Stimulated activated CD4-positive, alpha-beta T cell treated with anti-CD3 and anti-CD28 coated beads, Interleukin-1b, Interleukin-23, amount 100 ng/mL, for 24 hours (primary cell): ENCODE measurements at places on chromosomes 3 and 15.

- DNase-seq, result no peak
These were observed 60.4 kb downstream of the TFG start for GRCh38 chr3:100769693-100770092.

DNA sequence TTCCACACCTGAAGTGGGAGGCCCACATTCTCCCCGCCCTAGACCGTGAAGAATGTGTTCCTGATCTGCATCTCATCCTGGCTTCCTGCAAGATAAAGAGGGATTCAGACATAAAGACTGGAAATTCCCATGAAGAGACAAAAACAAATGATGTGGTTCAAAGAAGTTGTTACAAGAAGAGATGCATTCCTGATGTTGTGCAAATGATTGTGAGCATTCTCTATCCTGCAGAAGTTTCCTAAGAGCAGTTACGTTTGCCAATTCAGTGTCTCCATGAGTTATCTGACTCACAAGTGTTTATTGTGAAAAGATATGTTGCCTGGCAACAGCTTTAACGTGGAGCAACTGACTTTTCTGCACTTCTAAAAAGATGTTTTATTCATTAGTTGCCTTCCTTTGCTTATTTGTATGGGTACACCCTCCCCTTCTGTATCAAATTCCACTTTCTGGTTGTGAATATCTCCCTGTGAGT is 107.8 kb downstream of the ZIC4 start:
- no peak for DNase-seq

- DNase-seq, result no peak
These were observed 6.7 kb downstream of the KBTBD13 start for GRCh38 chr15:65083262-65083701.

GRCh38 chr3:194640829-194641228 is 7.6 kb upstream of the TMEM44 start:
- no peak for DNase-seq

GRCh38 chr3:176958560-176958959 is 238.7 kb downstream of the TBL1XR1 start:
- no peak for DNase-seq

- no peak for DNase-seq
These were observed 331.4 kb upstream of the WNT5A start for GRCh38 chr3:55818485-55818884.

DNA sequence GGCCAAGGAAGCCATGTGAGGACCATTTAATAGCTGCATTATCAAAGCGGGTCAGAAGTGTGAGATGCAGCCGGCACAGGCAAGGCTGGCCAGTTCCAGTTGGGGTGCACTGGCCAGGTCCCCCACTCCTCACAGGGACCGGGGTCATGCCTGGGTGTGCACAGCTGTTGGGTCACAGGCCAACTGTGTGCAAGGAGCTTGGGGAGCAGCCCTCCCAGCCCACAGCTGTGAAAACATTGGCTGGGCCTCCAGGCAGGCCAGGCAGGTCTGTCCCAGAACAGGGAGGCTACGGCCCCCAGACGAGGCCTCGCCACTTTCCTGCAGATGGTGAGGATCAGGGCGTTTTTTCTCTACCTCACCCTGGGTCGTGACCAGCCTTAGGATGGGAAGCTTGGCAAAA is 521.0 kb downstream of the NTRK3 start:
- no peak for DNase-seq

DNA sequence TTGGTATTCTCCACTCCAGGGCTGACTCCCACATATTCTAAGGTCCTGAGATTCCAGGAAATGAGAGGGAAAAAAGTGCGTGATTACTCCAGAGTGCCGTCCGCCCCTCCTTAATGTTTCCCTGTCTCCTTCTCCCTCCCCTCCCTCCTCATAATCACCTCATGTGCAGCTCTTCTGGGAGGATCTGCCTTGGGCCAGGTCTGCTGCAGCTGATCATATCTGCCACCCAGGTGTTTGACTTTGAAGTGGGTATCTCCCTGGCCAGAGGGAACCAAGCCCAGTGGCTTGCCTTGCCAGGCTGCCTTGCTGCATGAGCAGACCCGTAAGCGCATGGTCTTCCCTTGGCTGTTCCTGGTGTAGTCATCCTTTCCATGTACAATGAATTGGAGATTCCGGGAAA is 28.1 kb upstream of the LRTM1 start:
- no peak for DNase-seq

DNA sequence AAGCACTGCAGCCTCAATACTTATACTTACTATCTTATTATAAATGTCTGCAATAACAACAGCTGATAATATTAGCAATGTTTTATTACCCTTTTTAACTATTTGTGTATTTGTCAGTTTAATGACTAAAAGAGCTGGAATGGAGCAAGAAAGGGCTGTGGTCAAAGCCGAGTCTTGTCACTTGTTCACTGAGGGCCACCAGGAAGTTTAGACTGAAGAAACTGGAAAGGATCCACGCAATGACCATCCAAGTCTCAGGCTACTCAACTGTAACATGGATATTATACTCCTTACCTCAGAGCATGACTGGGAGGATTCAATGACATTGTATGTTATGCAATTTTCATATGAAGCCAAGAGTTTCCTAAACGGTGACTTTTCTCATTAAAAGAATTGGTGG is 90.4 kb downstream of the TJP1 start:
- DNase-seq, result no peak

DNA sequence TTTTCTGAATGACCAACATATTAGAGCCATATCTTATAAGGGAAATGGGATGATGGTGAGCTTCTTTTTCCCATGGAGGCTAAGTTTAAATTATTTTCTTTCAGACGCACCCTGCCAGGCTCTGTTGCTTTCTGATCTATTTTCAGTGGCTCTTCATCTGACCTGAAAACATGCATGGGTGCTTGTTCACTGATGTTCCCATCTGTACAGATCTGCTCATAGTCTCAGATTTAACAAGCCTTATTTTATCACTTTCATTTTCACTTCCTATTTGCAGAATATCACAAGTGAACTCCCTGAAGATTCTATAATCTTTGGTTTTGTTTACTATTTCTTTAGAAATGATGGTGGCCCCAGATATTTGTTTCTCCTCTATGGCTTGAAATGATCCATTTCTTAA is 31.1 kb upstream of the SUCLG2 start:
- no peak for DNase-seq

GRCh38 chr3:16888785-16889607 is 4.2 kb downstream of the PLCL2 start:
- no peak for DNase-seq

DNA sequence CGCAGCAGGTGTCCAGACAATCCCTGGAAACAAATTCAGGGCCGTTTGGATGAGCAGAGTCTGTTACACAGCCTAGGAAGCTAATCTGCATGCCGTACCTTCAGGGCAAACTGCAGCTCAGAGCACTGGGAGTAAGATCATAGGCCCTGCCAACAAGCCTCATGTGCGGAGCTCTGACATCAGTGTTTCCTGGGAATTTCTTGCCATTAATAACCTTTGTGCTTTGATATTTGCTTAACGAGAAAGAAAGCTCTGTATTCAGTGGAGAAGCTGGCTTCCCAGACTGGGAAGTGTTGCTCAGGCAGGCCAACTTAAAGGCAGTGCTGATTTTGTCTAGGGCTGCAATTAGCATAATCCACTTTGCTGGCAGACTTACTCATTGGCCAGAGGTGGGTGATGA is 116.1 kb upstream of the KLHL25 start:
- DNase-seq, result no peak

GRCh38 chr3:143124601-143125520 is 5.3 kb downstream of the CHST2 start:
- no peak for DNase-seq

GRCh38 chr3:181006541-181006940 is 17.0 kb upstream of the DNAJC19 start:
- DNase-seq, result no peak

- DNase-seq, result no peak
These were observed 143.5 kb upstream of the CNTN4 start for GRCh38 chr3:1955170-1955569.

- no peak for DNase-seq
These were observed 2.1 kb upstream of the USP4 start for GRCh38 chr3:49341996-49342395.

GRCh38 chr3:2536575-2536974 is 437.9 kb downstream of the CNTN4 start:
- no peak for DNase-seq

- DNase-seq, result no peak
These were observed 26.4 kb upstream of the ACP3 start for GRCh38 chr3:132290833-132291232.

DNA sequence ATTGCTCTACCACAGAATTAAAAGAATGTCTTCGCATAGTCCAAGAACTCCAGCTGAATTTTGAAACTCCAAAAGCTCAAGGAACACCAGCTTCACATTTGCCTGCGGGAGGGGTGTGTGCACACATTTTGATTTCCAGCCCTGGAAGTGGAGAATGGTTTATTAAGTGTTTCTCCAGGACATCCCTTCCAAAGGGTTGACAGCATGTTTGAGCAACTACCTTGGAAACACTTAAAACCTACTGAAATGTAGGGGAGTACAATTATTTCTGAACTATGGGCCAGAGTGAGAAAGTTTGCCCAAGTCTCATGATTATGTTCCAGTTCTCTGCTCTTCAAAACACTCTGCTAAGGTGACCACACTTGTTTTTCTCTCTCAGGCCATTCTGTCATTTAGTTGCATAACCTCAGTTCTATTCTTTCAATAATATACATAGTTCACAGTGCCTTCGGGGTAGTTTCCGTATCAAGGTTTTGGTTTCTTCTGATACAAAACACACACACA is 7.9 kb downstream of the ACP3 start:
- DNase-seq, result no peak

GRCh38 chr15:29064290-29064689 is 178.5 kb downstream of the APBA2 start:
- no peak for DNase-seq

GRCh38 chr3:38644016-38644661 is 5.3 kb downstream of the SCN5A start:
- DNase-seq, result no peak

DNA sequence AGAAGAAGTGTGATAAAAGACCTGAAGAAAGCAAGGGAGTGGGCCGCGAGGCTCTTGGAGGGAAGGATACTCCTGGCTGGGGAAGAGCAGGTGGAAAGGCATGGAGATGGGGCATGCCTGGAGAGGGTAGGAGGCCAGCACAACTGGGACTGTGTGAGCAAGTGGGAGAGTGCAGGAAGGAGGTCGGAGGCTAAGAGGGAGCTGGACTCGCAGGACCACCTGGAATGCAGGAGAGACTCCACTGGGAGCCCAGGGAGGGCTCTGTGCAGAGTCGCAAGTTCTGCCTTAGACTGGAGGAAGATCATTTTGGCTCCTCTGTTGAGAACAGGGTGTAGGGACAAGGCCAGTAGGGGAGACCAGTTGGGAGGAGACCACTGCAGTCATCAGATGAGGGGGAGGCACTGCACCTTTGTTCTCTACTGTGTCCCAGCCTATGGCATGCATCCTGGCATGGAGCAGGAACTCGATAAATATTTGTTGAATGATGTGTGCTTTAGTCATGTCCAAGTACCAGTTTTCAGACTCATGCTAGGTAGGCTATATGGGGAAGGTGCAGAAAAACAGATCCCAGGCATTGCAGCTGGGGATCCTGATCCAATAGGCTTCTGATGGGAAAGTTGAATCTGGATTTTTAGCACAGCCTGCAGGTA is 13.7 kb downstream of the FAM107A start:
- DNase-seq, result no peak

DNA sequence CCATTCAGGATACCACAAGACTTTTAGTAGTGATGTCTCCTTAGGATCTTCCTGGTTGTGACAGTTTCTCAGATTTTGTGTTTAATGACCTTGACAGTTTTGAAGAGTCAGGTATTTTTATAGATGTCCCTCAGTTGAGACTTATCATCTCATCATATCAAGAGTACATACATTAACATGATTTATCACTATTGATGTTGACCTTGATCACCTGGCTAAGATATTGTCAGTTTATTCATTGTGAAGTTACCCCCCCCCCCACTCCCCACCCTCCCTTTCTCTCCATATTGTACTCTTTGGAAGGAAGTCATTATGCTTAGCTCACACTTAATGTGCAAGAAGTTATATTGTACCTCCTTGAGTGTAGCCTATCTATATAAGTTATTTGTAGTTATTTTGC is 42.9 kb downstream of the MGA start:
- DNase-seq, result no peak

GRCh38 chr3:172210355-172210754 is 171.0 kb downstream of the FNDC3B start:
- DNase-seq, result no peak

GRCh38 chr15:89750560-89751542 is at the start of gene MESP1:
TSS of gene MESP1 (minus strand) at chr15:89751249. CDS start at chr15:89751231, 18 bp downstream.
- peak; percentile 56 for DNase-seq

GRCh38 chr3:96776818-96777217 is 37.6 kb upstream of the EPHA6 start:
- no peak for DNase-seq

DNA sequence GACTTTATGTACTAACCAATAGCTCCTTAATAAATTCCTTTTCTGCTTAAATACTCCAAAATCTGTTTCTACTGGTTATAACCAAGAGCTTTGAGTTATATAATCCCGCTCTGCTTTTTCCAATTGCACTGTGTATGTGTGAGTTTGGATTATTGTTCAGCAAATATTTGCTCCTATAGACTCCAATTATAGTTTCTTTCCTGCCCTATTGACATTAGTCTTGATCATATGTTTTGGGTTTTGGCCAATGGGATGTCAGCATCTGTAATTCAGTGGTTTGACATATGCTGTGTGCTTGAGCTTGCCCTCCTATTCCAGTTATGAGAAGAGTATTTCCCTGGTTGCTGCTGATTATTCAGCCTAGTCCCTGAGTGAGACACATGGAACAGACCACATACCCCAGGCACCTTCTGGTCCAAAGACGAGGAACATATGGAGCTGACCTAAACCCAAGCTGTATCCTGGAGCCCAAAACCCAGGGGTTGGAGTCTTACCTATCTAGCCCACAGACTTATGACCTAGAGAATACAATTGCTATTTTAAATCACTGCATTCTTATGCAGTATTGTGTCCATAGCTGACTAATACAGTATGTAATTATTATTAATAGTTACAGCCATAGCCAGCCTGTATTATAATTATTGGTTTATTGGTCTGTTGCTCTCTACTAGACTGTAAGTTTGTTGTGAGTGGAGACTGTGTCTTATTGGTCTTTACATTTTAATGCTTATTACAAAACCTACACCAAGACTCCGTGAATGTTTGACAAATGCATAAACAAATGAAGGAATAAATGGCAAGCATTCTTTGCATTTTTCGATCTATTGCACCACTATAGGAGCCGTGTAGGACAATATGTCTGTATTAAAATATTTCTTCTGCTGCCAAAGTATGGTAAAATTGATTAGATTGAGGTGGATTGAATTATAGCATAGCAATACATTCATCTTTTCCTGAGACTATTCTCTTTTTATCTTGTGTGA is 11.7 kb upstream of the ZNF280D start:
- no peak for DNase-seq

DNA sequence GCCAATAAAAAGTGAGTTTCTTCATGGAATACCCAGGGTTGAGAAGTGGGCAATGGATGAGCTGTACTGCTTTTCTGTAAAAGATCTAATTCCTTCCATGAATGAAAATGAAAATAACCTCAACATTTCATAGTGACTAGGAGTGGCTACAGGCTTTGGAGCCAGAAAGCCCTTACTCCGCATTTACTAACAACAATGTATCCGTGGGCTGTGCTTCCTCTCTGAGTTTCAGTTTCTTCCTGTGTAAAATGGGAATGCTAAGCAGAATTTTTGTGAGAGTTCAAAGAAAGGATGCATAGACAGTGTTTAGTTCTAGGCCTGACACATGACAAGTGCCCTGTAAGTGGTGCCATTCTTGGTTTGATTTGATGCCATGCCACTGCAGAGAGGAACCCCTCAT is 47.5 kb upstream of the TM4SF1 start:
- DNase-seq, result no peak
